ENCODE measurements at places on chromosomes 6 and 20.

GRCh38 chr20:64240243-64241015 lies 15.1 kb upstream of the PCMTD2 start:
- no peak for DNase-seq

GRCh38 chr20:15674253-15675060 lies 898.8 kb downstream of the KIF16B start:
- DNase-seq, result no peak

DNA sequence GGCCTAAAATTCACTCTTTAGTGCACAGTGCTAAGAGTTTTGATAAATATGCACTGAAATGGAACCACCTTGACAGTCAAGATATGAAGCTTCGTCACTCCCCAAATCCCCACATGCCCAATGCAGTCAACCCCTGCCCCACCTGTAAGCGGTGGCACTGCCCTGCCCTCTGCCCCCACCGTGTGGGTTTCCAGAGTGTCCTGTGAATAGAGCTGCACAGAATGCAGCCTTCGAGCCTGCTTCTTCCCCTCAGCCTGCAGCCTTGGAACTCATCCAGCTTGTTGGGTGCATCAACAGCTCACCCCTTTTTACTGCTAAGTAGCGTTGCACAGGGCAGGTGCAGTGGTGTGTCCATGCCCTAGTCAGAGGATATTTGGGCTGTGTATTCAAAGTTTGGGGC lies 216.3 kb downstream of the SYNDIG1 start:
- DNase-seq, result no peak

DNA sequence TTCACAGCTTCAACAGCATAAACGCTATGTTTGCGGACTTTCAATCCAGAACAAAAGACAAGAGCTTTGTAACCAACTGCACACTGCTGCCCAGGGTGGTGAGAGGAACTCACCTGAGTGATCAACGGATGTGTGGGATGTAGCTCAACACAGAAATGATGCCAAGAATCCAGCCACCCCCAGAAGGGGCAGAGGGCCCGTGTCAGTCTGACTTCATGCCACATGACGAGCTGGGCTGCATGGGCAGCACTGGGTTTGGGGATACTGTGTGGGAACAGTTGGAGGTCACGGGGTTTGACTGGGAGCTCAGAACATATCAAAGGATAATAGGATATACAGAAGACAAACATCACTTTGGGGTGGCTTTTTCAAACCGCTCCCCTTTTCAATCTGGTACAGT lies 79.4 kb upstream of the TRAF3IP2 start:
- no peak for DNase-seq

DNA sequence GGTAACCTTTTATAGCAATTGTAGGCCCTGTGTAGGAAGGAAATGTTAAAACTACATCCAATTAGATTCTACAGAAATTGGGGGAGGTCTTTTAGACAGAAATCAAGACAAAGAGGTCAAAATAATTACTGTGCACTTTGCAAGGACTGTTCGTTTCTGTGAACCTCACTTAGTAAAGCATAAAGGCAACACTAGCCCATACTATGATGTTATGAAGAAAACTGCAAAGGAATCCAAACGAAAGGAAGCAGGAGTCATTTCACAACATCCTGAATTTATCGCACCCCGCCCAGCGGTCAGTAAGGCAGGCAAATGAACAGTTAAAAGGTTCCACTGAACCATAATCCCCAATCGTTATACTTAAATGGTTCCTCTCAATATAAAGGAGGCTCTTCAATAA lies 429.5 kb upstream of the ARID1B start:
- no peak for DNase-seq

- no peak for DNase-seq
Observed at GRCh38 chr6:79985128-79985527, 19.3 kb upstream of the TTK start.

DNA sequence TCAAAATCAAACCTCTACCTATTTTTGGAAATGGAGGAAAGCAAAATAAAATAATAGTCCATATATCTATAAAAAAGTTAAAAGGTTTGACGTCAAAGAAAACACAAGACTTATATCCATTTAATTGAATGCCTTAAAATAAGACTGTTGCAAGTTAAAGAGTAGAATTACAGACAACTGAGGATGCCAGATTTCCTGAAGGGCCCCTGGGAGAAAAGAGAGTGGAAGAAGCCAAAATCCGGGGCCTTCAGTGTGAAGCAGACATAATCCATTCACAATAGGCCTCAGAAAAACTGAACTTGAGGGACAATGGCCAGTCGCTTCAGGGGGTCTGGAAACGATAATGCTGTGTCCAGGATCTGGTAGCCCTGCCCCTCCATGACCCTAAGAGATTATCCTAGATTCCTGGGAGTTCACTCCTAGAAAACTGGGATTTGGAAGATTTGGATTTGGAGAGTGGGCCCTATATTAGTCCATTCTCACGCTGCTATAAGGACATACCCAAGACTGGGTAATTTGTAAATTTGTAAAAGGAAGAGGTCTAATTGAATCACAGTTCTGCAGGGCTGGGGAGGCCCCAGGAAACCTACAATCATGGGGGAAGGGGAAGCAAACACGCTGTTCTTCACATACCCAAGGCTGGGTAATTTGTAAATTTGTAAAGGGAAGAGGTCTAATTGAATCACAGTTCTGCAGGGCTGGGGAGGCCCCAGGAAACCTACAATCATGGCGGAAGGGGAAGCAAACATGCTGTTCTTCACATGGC lies 94.0 kb upstream of the SLC2A12 start:
- no peak for DNase-seq

DNA sequence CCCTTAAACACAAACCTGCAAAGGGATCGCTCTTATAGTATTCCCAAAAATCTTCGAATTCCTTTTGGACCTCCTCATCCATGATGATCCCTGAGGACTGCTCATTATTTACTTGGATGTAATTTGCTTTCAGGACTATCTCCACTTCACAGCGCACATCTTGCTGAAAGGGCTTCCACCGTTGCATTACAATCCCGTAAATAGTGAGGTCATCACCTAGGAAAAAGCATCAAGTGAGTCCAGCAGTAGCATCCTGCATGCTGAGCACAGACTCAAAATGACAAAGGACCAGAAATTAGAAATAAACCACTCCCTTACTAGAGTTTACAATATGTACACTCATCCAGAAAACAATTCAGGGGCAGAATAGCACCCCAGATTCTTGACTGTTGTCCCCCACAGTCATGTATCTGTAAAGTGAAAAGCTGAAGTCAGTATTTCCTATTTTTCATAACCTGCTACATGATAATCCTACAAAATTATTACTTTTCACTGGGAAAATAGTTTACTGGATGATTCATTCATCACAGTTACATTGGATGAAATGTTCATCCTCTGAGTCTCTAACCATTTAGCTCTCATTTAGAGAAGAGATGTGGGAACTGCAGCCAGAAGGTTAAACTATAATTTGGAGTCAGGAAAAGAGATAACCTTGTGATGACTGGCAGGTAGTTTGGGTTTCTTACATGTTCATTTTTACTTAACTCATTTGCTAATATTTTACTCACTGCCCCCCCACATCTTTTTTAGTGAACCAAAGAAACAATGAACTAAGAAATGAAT lies 17.2 kb downstream of the MCM9 start:
- no peak for DNase-seq

GRCh38 chr6:3291346-3291745 lies 32.6 kb downstream of the PSMG4 start:
- no peak for DNase-seq

GRCh38 chr6:136077834-136078576 lies 172.1 kb downstream of the MTFR2 start:
- DNase-seq, result no peak

GRCh38 chr20:62146019-62146755 lies 2.6 kb downstream of the SS18L1 start:
- DNase-seq, result no peak

DNA sequence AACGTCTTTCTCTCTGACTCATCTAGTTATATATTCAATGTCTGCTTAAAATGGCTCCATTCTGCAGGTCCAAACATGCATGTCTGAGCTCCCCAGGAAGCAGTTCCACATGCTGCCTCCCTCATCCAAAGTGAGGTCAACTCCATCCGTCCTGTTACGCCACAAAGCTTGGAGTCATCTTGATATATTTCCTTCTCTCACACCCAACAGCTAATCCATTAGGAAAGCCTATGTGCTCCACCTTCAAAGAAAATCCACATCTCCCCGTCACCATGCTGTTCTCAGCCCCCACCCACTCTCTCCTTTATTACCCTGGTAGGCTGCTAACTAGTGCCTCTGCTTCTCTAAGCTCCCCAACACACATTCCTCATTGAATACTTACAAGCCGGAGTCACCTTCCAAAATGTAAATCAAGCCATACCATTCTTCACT lies 130.2 kb upstream of the SYNDIG1 start:
- no peak for DNase-seq

DNA sequence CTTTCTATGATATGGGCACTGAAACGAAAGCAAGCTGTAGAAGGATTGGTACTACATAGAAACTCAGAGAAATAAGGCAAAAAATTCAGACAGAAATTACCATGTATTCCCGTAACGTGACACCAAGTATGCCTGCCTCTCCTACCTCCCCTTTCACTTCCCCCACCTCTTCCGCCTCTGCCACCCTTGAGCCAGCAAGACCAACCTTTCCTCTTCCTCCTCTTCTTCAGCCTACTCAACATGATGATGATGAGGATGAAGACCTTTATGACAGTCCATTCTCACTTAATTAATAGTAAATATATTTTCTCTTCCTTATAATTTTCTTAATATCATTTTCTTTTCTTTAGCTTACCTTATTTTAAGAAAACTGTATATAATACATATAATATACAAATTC lies 188.1 kb upstream of the VGLL2 start:
- no peak for DNase-seq

GRCh38 chr6:47922391-47922790 lies 140.6 kb downstream of the OPN5 start:
- no peak for DNase-seq

DNA sequence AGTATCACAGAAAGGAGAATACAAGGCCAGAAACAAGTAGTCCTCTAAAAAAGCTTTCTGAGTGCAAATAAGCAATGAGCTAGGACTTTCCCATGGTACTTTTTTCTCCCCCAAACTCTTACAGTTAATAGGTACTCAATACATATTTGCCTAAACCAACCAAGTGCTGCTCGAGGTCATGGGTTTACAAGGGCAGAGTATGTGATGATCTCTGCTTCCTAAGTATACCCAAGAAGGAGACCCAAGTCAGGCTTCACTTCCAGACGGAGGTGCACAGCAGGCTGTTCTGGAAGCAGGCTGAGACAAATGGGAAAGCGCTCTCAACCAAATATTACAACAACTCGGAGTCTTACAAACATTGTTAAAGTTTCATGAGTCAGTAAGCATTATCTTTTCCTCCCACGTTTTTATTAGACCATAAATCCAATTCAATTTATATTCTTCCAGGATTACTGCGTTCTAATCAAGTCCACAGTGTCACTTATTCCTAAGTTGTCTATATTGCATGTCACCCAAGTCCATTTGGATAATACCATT lies 8.1 kb downstream of the FYN start:
- DNase-seq, result no peak

DNA sequence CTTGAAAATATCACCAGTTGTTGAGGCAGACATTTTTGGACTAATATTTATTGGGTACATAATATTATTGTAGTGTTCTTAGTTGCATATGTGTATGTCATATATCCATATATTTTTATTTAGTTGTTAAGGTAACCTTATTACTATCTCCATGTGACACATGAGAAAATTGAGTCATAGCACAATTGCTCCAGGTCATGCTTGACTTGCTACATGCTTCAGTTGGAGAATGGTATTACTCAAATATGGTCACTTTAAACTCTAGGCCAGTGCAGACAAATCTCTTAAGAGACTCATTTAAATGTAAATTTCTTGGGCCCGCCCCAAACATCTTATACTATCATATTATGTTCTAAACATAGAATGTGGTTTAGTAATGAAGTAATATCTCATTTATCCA lies 246.1 kb downstream of the RIMS1 start:
- no peak for DNase-seq

DNA sequence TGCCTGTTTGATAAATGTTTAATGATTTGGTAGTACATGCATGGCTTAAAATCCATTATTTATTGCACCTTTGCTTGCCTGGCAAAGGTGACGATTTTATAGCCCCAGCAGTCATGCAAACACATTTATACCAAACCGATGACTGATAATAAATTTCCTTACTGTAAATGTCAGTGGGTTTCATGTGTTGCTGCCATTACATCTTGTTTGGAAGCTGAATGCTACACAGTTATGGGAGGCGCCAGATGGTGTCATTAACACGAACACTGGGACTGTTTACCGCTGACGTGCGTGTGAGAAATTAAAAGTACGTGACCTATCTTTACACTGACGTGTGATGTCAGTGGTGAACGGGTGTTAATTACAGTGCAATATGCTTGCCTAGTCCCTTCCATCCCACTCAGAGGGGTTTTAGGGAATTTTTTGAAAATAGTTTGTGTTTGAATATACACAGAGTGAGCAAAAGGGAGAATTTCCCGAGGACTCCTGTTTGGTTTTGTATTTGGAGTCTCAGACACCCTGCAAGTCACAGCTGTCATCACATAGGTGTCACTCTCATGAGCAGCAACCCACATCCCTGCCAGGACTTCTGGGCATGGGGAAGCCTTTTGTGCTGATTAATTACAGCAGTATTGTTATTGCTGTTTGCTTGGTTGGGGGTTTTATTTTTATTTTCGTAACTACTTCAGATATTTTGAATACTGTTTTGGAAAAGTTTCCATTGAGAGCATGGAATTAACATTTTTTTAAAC lies 151.8 kb upstream of the INSM1 start:
- DNase-seq, result no peak

- no peak for DNase-seq
Observed at GRCh38 chr6:105907301-105907700, 178.8 kb upstream of the PRDM1 start.

GRCh38 chr20:35145141-35145564 lies 2.0 kb downstream of the EDEM2 start:
- no peak for DNase-seq

DNA sequence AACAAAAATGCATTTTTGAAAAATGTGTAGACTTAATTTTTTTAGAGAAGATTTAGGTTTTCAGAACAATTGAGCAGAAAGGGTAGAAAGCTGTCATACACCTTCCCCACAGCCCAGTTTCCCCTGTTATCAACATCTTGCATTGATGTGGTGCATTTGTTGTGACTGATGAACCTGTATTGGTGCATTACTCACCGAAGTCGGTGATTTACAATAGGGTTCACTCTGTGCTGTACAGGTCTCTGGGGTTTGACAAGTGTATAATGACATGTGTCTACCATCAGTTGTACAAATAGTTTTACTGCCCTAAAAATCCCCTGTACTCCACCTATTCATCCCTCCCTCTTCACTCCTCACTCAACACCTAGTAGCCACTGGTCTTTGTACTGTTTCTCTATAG lies 23.8 kb upstream of the ADIG start:
- no peak for DNase-seq

- DNase-seq, result no peak
Observed at GRCh38 chr6:90765491-90765890, 178.6 kb upstream of the MAP3K7 start.

GRCh38 chr20:11195899-11196558 lies 522.2 kb upstream of the JAG1 start:
- DNase-seq, result no peak

GRCh38 chr6:43942011-43942442 lies 172.0 kb downstream of the VEGFA start:
- DNase-seq, result no peak

Measured in stimulated activated CD8-positive, alpha-beta memory T cell treated with anti-CD3 and anti-CD28 coated beads, Interleukin-7, amount 100 ng/mL, for 24 hours (primary cell).